Uterus (tissue), 4 donors: ENCODE measurements at places on chromosomes 6 and 20.

DNA sequence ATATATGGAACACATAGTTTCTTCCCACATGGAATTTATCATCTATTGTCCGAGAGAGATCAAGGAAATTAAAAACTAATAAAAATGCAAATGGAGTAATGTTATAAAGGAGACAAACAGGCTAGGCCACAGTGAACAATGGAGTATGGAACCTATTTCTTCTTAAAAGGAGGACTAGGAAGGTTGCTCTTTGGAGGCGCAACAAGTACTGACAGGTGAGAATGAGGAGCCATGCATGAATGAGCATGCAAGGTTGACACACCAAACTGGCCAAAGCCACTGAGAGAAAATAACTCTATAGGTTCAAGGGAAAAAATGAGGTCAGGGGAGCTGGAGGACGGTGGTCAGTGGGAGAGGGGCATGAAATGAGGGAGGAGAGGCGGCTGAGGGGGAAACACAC, 40.9 kb downstream of the PSMB1 start:
- H3K4me3 ChIP-seq: no peak overlapping the region
- H3K27me3 ChIP-seq: no peaks in the 10 kb centered on the region
- H3K27ac ChIP-seq: no peak overlapping the region
- H3K4me1 ChIP-seq: no peaks in the 10 kb centered on the region
- H3K36me3 ChIP-seq: no peaks in the 10 kb centered on the region

DNA sequence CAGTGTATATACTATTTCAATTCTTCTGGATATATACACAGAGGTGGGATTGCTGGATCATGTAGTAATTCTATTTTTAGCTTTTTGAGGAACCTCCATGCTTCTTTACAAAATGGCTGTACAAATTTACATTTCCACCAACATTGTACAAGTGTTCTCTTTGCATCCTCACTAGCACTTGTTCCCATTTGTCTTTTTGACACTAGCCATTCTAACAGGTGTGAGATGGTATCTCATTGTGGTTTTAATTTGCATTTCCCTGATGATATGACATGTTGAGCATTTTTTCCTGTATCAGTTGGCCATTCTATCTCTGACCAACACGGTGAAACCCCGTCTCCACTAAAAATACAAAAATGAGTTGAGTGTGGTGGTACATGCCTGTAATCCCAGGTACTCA, 68.1 kb upstream of the PMEPA1 start:
- DNase-seq: no peak
- H3K4me3 ChIP-seq: no peak overlapping the region
- no peaks in the 10 kb centered on the region for H3K27me3 ChIP-seq
- no peaks in the 10 kb centered on the region for H3K36me3 ChIP-seq

DNA sequence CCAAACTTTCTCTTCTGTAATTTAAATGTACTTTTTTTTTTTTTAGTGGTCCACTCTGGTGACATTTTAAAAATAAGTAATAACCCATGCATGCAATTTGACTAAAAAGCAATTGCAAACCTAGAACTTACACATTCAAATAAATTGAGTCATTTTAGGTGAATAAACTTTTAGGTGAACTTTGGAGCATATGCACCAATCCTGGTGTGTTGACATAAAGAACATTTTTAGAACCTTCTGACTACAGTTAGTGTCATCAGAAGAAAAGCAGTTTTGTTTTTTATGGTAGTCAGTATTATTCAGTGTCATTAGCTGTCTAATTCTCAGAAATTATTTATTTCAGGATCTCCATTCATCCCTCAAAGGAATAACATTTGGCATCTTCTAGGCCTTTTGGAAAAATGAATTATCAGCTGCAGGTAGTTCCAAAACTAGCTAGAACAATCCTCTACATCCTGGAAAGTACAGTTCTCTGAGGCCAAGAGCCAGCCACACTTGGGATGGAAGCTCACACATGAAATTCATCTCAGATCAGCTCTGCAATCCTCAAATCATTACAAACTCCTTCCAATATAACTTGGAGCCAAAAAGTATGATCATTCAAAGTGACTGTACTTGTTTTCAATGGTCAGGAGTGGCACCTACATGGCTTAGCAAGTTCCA, 38.5 kb upstream of the SIM1 start:
- H3K27ac ChIP-seq: no peak overlapping the region
- H3K27me3 ChIP-seq: no peaks in the 10 kb centered on the region
- DNase-seq: no peak
- no peak overlapping the region for H3K4me3 ChIP-seq
- H3K4me1 ChIP-seq: no peaks in the 10 kb centered on the region

- DNase-seq: peak; percentile 38
- no peaks in the 10 kb centered on the region for H3K27me3 ChIP-seq
- H3K36me3 ChIP-seq: no peaks in the 10 kb centered on the region
- H3K4me1 ChIP-seq: no peaks in the 10 kb centered on the region
- H3K4me3 ChIP-seq: no peak overlapping the region
- H3K27ac ChIP-seq: no peak overlapping the region
These were observed 21.4 kb upstream of the PREP start for GRCh38 chr6:105424175-105424783.

DNA sequence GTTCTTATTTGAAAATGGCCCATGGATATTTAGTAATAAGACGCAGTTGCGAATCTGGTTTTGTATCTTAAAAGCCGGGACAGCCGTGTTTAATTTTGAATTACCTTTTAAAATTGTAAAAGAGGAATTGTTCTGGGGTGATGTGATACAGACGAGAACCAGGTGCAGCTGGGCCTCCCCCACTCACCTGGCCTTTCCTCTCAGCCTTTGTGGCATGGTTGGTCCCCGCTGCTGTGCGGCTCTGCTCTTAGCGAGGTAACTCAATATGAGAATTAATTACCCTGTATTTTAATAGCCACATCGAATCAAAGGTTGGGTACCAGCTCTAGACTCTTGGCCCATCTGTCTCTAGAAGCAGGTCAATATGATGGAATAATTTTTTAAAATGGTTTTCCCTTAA, 56.5 kb upstream of the DACT2 start:
- H3K4me3 ChIP-seq: no peak overlapping the region
- H3K4me1 ChIP-seq: no peaks in the 10 kb centered on the region
- no peaks in the 10 kb centered on the region for H3K36me3 ChIP-seq
- DNase-seq: peak; percentile 8
- H3K27me3 ChIP-seq: no peaks in the 10 kb centered on the region
